ENCODE measurements at places on chromosomes 6 and 20.

GRCh38 chr6:34259529-34260069 lies 10.8 kb upstream of the SMIM29 start:
- no peak for DNase-seq

DNA sequence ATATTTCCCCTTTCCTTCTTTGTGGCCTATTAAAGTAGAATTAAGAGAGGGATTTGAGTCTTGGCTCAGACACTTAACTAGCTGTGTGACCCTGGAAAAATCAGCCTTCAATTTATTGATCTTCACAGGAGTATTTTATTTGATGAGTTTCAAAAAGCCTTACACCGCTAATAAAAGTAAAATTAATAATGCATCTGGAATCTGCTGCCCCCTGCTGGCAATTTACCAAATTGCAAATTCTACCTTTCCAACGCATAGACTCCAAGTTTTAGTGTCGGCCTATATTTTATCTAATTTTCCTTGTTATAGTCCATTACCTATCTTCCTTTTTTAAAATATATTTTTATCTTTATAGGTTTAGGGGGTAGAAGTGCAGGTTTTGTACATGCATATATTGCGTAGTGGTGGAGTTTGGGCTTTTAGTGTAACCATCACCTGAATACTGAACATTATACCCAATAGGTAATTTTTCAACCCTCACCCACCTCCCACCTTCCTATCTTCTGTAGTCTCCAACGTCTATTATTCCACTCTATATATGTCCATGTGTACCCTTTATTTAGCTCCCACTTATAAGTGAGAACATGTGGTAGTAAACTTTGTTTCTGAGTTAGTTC lies 46.3 kb downstream of the GOPC start:
- no peak for DNase-seq

DNA sequence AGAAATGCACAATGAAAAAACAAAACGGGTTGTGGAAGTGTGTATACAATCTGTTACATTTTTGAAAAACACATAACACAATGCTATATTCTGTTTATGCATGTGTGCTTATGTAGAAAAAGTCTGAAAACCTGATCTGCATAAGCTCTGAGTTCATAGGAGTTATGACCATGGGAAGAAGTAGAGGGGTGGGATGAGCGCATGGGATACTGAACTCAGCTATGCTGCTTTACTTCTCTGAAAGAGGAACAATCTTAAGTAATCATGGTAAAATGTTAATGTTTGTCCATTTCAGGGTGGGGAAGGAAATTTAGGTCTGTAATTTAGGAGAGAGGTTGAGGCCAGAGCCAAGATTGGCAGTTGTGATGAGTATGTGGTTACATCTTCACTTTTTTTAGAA lies 126.8 kb downstream of the MTHFD1L start:
- DNase-seq: no peak

GRCh38 chr6:9532621-9533557 lies 882.0 kb downstream of the TFAP2A start:
- DNase-seq: no peak

GRCh38 chr6:160386869-160387530 lies 38.8 kb downstream of the SLC22A3 start:
- DNase-seq: no peak

GRCh38 chr6:6873778-6874177 lies 234.0 kb upstream of the RREB1 start:
- DNase-seq: no peak

- DNase-seq: no peak
Measured at GRCh38 chr6:39772559-39773273, 19.5 kb upstream of the DAAM2 start.
